ENCODE measurements at places on chromosomes 13 and 19. TPM values are rescaled to one million over a fixed set of nuclear protein-coding genes. Genes with fewer than 3 reads are reported as not detected.

The ENOX1 gene
- total RNA-seq: 4.5 TPM

The PRODH2 gene
- not detected for total RNA-seq

The IRGC gene
- not detected for total RNA-seq

The CFD gene
- total RNA-seq: 1.1 TPM

The OR10H1 gene
- not detected for total RNA-seq

GRCh38 chr13:27379126-27379525, 45.3 kb upstream of the GTF3A start:
- no peaks in the 10 kb centered on the region for H3K4me1 ChIP-seq
- no peaks in the 10 kb centered on the region for H3K27me3 ChIP-seq
- no peak overlapping the region for H3K4me3 ChIP-seq
- no peak for DNase-seq

GRCh38 chr19:7969555-7969939, 26.1 kb upstream of the TIMM44 start:
- peaks cover 64% of the 10 kb centered on the region for H3K36me3 ChIP-seq
- no peaks in the 10 kb centered on the region for H3K4me1 ChIP-seq
- H3K4me3 ChIP-seq: no peak overlapping the region
- no peaks in the 10 kb centered on the region for H3K27me3 ChIP-seq
- no peak for DNase-seq

GRCh38 chr13:31545616-31546015, 193.7 kb upstream of the RXFP2 start:
- H3K27ac ChIP-seq: no peak overlapping the region
- peaks cover 3% of the 10 kb centered on the region for H3K27me3 ChIP-seq
- H3K4me1 ChIP-seq: no peaks in the 10 kb centered on the region
- H3K36me3 ChIP-seq: no peaks in the 10 kb centered on the region
- DNase-seq: no peak

- H3K27me3 ChIP-seq: no peaks in the 10 kb centered on the region
- DNase-seq: no peak
- no peak overlapping the region for H3K27ac ChIP-seq
- H3K36me3 ChIP-seq: no peaks in the 10 kb centered on the region
- no peak overlapping the region for H3K4me3 ChIP-seq
These were observed 110.4 kb downstream of the CRYL1 start for GRCh38 chr13:20415306-20415679.

GRCh38 chr13:59531571-59532091, 632.1 kb downstream of the DIAPH3 start:
- peak; percentile 91 for DNase-seq
- no peak overlapping the region for H3K4me3 ChIP-seq
- H3K36me3 ChIP-seq: no peaks in the 10 kb centered on the region
- H3K27me3 ChIP-seq: no peaks in the 10 kb centered on the region
- peak overlapping the region; percentile 61 for H3K27ac ChIP-seq

DNA sequence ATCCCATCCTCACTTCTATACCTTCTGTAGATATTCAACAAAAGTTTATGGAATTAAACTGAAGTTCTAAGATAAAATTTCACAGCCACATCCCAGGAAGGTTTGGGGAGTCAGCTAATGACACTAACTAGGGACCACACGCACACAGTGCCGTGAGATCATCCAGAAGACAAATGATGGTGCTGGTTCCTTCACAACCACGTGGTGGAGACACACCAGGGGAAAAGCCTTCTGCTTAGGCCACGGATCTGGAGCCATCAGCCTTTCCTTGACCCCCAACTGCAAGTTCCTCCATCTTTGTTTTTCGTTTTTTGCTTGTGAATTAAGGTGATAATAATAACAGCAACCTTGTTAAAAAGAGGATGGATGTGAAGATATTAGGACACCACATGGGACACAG, 241.6 kb upstream of the MAB21L1 start:
- no peaks in the 10 kb centered on the region for H3K4me1 ChIP-seq
- no peaks in the 10 kb centered on the region for H3K36me3 ChIP-seq
- no peak overlapping the region for H3K27ac ChIP-seq
- no peaks in the 10 kb centered on the region for H3K27me3 ChIP-seq

- no peaks in the 10 kb centered on the region for H3K27me3 ChIP-seq
- H3K4me1 ChIP-seq: peaks cover 23% of the 10 kb centered on the region
- DNase-seq: no peak
- H3K27ac ChIP-seq: no peak overlapping the region
These were observed 2.8 kb downstream of the FZR1 start for GRCh38 chr19:3508771-3509535.

- no peaks in the 10 kb centered on the region for H3K27me3 ChIP-seq
- no peaks in the 10 kb centered on the region for H3K36me3 ChIP-seq
- H3K4me1 ChIP-seq: peaks cover 7% of the 10 kb centered on the region
- H3K4me3 ChIP-seq: no peak overlapping the region
- no peak for DNase-seq
These were observed 27.5 kb downstream of the RASA3 start for GRCh38 chr13:114104655-114105520.

DNA sequence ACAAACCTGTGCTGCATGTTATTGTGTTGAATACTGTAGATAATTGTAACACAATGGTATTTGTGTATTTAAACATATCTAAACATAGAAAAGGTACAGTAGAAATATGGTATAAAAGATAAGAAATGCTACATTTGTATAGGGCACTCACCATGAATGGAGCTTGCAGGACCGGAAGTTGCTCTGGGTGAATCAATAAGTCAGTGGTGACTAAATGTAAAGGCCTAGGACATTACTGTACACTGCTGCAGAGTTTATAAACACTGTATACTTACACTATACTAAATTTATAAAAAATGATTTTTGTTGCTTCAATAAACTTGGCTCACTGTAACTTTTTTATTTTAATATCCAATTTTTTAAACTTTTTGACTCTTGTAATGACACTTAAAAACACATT, 34.4 kb downstream of the LMO7 start:
- H3K27me3 ChIP-seq: no peaks in the 10 kb centered on the region
- no peak overlapping the region for H3K27ac ChIP-seq
- no peaks in the 10 kb centered on the region for H3K4me1 ChIP-seq
- no peak overlapping the region for H3K4me3 ChIP-seq

DNA sequence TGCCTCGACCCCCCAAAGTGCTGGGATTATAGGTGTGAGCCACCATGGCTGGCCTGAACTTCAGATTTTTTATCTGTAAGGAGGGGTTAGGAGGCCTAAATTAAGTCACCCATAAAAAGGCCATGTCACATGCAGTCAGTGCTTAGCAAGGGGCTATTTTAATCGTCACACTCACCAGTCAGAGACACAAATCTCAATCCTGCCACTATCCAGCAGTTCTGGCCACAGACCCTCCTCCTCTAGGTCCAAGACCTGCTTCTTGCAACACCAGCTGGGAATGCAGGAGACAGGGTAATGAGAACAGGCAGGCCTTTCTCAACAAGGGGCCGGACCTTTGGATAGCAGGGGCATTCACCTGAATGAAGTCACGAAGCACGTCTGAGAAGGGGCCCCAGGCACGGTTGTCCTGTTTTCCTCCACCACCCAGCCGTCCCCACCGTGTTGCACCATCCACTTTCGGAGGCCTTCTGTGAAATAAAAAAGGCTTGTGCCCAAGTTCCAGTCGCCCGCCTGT, 1.4 kb downstream of the FBXO27 start:
- no peak overlapping the region for H3K27ac ChIP-seq
- DNase-seq: no peak
- no peaks in the 10 kb centered on the region for H3K36me3 ChIP-seq
- peaks cover 12% of the 10 kb centered on the region for H3K4me1 ChIP-seq
- no peaks in the 10 kb centered on the region for H3K27me3 ChIP-seq

DNA sequence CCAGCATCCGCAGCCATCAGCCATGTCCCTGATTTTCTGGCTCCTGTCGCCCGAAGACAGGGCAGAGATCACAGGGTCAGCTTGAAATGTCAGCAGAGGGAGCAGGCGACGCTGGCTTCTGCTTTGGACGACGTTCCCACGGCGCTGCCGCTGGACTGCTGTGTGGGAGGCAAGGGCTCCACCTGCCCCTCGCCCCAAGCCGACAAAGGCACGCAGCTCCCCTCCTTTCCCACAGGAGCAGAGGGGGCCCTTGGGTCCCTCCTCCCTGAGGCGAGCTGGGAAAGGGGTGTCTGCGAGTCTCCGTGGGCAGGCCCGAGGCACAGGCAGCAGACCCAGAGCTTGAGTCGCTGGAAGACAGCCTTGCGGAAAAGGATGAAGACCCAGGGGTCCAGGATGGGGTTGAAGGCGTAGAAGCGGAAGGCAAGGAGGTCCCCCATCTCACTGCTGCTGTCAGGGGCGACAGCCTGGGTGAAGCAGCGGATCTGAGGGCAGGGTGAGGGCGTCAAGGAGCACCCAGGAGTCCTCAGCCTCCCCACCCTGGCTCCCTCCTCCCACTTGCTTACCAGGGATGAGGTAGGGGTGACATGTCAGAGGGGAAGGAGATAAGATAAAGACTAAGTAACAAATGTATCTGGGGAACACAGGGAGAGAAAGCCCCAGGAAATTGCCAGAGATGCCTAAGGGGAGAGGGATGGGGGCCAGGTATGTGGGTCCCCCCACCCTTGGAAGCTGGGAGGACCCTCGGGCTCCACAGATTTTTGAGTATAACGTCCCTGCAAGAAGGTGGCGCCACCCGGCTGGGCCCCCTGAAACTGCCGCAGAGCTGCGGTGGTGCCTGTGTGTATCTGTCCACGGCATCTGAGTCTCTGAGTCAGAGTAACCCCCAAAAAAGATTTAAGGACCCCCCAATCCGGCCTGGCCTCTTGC, 3.4 kb downstream of the PTGIR start:
- H3K27ac ChIP-seq: no peak overlapping the region
- peaks cover 24% of the 10 kb centered on the region for H3K4me1 ChIP-seq
- H3K27me3 ChIP-seq: no peaks in the 10 kb centered on the region
- no peak for DNase-seq
- no peaks in the 10 kb centered on the region for H3K36me3 ChIP-seq

GRCh38 chr19:45528149-45528743, 21.0 kb downstream of the VASP start:
- H3K27ac ChIP-seq: no peak overlapping the region
- peaks cover 21% of the 10 kb centered on the region for H3K36me3 ChIP-seq
- H3K4me1 ChIP-seq: peaks cover 7% of the 10 kb centered on the region

DNA sequence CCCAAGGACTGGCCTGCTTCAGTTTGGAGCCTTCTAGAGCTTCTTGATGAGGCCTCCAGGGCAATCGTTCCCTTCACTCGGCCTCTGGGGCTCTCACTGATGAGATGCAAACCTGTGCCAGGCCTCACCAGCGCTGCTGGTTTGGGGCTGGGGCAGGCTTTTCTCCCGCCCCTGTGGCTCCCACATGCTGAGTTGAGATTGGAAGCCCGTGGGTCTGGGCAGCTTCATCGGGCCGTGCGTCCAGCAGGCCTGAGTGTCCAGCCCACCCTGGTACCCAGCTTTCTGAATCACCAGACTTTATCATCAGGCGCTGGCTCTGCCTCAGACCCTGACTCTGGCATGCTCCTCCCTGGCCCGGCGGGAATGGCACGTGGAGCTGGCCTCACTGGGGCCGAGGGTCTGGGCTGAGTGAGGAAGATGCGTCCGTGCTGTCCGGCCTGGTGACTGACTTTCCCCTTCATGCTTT, 4.3 kb downstream of the CALM3 start:
- H3K27me3 ChIP-seq: no peaks in the 10 kb centered on the region
- DNase-seq: no peak
- H3K27ac ChIP-seq: no peak overlapping the region
- peaks cover 51% of the 10 kb centered on the region for H3K36me3 ChIP-seq
- H3K4me1 ChIP-seq: peaks cover 10% of the 10 kb centered on the region

- no peaks in the 10 kb centered on the region for H3K36me3 ChIP-seq
- H3K27ac ChIP-seq: no peak overlapping the region
- DNase-seq: no peak
These were observed 39.9 kb downstream of the ELF1 start for GRCh38 chr13:40979232-40979631.
